ENCODE measurements at places on chromosomes 12 and 14.

DNA sequence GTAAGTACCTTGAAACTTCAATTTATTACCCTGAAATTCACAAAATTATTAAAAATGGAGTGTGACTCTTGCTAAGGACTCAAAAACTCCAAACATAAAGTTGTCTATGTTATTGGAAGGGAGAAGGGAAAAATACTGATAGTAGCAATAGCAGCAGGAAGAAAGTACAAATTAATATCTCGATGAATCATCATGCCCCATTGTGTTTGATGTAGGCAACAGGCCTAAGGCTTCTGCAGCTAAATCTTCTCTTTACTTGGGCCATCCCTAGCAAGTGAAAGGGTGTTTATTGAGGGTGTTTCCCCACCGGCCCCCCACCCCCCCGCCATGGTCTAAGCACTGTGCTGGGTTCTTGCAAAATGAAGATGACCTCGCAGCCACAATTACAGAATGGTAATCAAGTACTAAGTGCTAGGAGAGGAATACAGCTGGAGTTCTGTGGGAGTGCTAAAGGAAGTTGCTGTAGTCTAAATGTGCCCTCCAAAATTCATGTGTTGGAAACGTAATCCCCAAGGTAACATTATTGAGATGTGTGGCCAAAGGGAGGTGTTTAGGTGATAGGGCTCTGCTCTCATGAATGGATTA, 76.5 kb downstream of the SNAPC1 start:
- DNase-seq, result no peak

- no peak for DNase-seq
These were observed 31.9 kb upstream of the ATP2A2 start for GRCh38 chr12:110249105-110249504.

DNA sequence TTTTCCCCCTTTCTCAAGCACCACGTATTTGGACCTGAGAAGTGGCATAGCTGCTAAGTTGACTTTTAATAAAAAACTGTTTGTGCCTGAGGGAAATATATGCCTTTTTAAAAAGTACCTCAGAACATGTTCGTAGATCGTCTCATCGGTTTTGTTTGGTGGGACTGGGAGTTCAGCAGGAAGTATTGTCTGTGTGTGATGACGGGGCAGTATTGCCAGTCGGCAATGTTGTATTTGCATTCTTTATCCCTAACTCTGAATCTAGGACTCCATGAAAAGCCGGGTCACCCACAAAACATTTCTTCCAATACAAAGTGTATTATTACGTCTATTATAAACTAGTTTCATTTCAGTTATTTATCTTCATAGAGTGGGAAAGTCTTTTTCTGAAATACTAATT, 19.7 kb upstream of the FGD4 start:
- no peak for DNase-seq

- DNase-seq, result no peak
These were observed 25.8 kb upstream of the CLEC4E start for GRCh38 chr12:8566525-8566924.

DNA sequence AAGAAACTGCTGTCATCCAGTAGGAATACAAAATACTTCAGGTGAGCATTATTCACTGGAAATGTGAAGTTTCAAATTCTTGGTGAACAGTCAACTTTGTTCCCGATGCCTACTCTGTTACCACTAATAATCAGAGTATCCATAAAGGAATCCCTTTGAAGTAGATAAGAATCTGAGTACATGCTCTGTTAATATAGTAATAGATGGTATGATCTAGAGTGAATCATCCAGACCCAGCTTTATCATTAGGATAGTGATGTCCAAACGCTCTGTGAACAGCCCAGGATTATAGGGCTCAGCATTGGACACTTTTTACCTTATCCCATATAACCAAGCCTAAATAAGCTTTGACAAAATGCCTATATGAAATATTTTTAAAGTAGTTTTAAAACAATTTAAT, 33.3 kb downstream of the PPP2R3C start:
- no peak for DNase-seq

DNA sequence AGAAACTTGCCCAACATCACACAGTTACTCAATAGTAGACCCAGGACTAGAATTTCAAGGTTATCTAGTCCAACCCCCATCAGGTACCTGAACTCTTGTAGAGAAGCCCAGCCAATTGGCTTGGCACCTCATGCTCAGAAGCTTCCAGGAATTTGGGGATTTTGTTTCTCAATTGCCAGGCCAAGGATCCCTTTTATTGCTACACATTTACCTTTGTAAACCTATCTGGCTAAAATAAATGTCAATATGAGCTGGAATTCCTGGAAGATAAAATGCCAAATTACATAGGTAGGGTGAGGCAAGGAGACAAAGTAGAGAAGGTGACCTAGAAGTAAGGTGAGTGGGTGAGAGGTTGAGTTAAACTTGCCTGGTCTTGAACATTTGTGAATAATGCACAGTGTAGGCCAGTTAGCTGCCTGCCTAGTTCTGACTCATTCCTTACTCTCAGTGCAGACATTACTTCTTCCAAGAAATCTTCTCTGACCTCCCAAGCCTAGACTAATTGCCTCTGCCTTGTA, 36.3 kb downstream of the SDR9C7 start:
- no peak for DNase-seq

- no peak for DNase-seq
These were observed 263.4 kb upstream of the PLEKHG7 start for GRCh38 chr12:92439420-92439805.

- DNase-seq, result no peak
These were observed 15.4 kb downstream of the CCDC92 start for GRCh38 chr12:123957196-123957595.

GRCh38 chr12:47840571-47840970, 20.9 kb upstream of the HDAC7 start:
- no peak for DNase-seq

- DNase-seq, result no peak
These were observed 907.5 kb upstream of the MDGA2 start for GRCh38 chr14:48582938-48583337.

DNA sequence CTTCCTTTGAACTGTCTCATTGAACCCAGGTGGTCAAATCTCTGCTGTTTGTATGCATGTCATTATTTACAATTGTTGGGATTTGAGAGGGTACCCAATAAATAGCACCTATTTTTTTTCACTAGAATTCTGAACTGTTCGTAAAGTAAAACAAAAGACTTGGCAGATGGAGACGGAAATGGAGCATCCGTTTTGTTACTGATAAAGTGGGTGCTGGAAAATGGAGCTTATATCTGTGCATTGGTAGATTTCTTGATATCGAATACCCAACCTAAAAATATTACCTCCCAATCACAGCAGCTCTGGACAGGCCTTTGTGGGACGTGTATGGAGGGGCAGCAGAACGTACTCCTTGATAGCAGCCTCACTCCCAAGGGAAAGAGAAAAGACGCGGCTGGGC, 224.4 kb downstream of the C12orf75 start:
- no peak for DNase-seq

- no peak for DNase-seq
These were observed 151.0 kb upstream of the KRAS start for GRCh38 chr12:25401547-25402345.

DNA sequence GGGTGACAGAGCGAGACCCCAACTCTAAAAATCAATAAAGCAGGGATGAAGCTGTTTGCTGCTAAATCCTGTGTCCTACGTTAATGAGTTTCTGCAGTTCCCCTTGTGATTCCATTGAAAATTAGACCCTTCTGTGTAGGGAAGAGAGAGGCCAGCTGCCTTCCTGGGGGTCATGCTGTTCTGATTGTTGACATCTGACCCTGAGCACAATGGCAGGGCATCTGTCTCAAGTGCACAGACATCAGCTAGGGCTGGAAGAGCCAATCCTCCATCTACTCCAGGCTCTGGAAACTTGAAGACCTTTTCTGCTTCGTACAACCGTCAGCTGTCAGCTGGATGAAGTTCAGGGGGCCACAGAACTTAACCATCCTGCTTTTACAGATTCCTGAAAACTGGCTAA, 10.1 kb downstream of the FBXL14 start:
- DNase-seq, result no peak

- no peak for DNase-seq
These were observed 311.7 kb upstream of the FKBP4 start for GRCh38 chr12:2482938-2483660.

DNA sequence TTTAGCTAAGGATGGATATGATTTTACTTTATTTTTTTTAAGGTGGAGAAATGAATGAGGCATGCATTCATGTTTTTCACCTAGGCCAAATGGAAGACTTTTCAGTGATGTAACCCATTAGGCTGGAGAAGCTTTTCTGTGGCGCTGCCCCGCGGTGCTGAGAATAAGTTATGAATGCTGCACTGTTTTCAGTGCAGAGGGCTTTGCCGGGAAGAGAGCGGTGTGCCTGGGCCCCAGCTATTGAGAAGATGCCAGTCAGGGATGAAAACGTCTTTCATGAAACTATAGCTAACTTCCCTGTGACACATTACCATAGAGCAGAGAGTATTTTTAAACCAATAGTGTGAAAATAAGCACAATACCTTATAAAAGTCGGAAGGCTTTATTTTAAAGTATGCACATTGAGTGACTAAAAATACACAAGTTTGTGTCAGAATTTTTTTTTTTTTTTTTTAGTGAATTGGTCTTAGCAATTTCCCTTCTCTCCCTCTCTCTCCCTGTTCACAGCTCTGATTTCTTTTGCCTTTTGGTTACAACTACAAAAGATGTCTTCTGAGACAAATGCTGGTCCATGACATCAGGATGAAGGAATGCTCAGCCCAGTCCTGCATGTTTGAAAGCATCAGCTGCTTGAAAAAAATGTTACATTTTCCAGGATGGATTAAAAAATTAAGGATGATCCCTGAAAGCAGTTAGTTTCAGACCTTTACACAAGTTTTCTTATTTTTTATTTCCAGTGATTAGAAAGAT, 48.3 kb downstream of the NPAS3 start:
- no peak for DNase-seq

DNA sequence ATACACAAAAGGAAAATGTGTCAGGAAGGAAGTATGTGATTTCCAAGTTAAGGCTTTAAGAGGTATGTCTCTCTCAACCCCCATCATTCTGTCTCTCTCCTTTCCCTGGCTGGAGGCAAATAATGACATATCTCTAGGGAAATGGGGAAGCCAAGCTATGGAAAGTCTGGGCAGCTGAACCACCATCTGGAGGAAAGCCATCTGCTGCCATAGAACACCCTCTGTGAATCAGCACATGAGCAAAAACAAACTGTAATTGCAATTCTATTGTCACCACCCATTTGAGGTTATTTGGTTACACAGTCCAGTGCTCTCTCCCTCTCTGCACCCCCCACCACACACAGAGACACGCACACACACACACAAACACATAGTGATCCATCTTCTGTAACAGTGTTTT, 766.2 kb downstream of the FLRT2 start:
- no peak for DNase-seq

GRCh38 chr12:122852336-122853275, 17.3 kb downstream of the HIP1R start:
- no peak for DNase-seq
